ENCODE measurements at places on chromosomes 5 and 9. TPM values are rescaled to one million over a fixed set of nuclear protein-coding genes. Genes with fewer than 3 reads are reported as not detected.

Gene ZNF782
- total RNA-seq = 0.87 TPM

Gene SOHLH1
- total RNA-seq = not detected

Gene TAF11L10
- total RNA-seq = not detected

Gene TMEM215
- not detected for total RNA-seq

Gene IFNB1
- not detected for total RNA-seq

All from cardiac ventricle fibroblast (primary cell).